ENCODE measurements at places on chromosomes 5 and 9.

GRCh38 chr5:122896598-122897282 lies 51.3 kb downstream of the SNX24 start:
- DNase-seq = no peak

DNA sequence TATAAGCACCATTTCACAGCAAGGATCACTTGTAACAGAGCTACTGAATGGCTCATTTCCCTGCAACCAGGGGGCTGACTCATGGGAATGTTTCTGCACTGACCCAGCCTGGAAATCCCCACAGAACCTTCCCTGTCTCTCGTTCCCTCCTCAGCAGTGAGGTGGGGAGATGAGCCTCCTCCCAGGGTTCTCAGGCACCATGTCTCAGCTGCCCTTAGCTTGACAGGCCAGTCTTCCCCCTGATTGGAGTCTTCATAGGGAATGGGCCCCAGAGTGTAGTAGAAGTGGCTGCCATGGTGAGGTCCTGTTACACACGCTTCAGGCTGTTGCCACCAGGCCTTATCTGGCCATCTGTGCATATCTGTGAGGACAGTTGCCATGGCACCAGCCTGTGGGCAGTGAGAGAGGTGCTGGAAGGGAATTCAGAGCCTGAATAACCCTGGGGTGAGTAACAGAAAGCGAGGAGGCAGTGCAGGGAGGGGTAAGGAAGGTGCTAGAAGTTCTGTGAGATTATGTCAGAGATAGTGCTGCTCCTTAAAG lies 324.4 kb downstream of the ENC1 start:
- peak; percentile 96 for DNase-seq

DNA sequence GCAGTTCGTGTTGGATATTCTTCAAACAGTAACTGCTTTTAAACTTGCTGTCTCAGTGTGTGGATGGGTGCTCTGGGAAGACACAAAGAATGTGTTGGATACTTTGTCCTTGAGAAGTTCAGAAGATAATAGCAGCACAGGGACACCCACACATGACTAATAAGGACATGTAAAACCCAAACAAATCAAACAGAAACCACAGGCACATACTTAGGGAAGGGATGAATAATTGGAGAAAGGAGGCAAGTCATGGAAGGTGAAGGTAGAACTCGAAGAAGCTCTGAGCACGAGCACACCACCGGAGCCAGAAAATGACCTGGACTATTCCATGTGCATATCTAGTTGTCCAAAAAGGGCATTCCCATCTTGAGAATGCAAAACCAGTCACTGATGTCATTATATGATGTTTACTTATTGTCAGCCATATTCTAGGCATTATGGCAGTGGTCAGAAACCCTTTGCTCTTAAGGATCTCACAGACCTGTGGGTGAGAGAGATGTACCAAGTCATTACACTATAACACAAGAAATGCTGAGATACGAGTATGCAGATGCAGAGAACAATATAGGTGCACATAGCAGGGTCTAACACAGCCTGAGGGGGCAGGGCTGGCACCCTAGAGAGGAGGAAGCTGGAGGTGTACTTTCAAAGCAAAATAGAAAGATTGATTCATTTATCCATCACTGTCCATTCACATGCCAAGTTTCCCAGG lies 152.9 kb downstream of the PIK3R1 start:
- no peak for DNase-seq

GRCh38 chr9:81690251-81690851 lies 1.0 kb upstream of the TLE1 start:
- no peak for DNase-seq

DNA sequence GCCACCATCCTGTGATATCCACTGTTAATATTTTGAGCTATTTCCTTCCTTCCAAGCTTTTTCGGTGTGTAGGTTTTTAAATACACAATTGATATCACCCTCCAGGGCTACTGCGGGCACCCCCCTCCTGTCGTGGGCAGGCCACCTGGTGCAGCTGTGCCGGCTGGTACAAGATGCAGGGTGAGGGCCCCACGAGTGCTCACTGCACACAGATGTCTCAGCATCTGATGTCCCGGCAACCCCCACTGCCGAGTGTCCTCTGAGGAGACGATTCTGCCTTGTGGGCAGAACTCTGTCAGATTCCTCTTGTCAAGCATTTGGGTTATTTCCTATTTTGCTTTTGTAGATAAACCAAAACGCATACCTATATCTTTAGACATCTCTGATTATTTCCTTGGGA lies 25.1 kb downstream of the CACNA1B start:
- DNase-seq = no peak

DNA sequence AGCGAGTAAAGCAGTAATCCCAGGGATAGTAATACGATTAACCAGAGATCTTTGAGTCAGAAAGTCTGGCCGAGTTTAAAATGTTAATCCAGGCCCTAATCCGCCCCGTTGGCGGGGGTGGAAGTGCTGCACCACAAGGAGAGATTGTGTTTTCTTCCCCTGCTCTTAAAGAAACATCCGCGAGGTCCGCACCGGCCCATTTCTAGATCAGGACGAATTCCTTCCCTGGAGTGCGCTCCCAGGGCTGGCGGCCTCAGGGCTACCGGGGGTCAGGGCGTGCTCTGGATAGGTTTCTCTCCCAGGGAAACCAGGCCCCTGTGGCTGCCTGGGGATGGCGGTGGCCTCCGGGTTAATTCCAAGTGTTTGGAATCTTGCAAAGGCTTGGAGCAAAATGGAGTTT lies 9.3 kb upstream of the NEUROG1 start:
- DNase-seq = no peak

GRCh38 chr5:35803191-35803651 lies 53.5 kb upstream of the IL7R start:
- peak; percentile 49 for DNase-seq

DNA sequence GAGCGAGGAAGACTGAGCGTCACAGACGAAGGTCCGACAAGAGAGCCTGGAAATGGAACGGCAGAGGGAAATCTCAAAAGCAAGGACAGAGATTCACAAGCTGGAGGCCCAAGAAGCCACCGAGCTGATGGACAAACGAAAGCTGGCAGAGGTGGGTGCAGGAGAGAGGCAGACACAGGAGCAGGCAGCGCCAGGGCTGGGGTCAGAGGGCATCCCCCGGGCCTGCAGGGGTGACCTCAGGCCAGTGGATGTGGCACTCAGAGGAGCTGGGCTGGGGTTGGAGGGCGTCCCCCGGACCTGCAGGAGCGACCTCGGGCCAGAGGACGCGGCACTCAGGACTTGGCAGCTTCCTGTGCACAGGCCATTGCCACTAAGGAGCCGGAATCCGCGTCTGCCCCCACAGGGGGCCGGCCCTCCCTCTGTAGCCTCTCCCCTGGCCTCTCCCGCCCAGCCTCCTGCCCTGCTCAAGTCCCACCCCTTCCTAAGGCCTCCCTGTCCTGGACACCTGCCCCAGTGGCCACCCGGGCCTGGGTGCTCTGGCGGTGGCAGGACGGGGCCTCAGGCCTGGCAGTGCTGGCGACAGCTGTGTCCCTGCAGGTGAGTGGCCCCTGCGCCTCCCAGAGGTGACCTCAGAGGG lies 40.4 kb downstream of the EXD3 start:
- no peak for DNase-seq

- DNase-seq = no peak
Observed at GRCh38 chr5:163727028-163727427, 221.6 kb downstream of the MAT2B start.

DNA sequence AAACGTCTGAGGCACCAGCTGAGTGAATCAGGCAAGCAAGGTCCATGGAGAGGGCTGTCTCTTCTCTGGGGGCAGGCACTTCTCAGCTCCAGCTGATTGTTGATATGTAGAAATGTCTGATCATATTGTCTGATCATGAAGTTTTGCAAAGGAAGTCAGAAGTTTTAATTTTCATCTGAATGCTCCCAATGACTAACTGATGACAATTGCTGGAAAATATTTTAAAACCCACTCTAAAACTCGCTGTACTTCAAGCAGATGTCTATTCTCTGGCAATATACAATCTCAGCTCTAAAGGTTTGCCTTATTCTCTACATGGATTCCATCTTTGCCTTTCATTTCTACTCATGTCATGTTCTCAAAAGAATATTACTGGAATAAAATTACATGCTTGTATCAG lies 12.7 kb downstream of the PLK2 start:
- DNase-seq = no peak

GRCh38 chr5:33321026-33321425 lies 119.7 kb upstream of the TARS1 start:
- peak; percentile 98 for DNase-seq

- DNase-seq = no peak
Observed at GRCh38 chr5:6307304-6307703, 71.0 kb downstream of the MED10 start.

DNA sequence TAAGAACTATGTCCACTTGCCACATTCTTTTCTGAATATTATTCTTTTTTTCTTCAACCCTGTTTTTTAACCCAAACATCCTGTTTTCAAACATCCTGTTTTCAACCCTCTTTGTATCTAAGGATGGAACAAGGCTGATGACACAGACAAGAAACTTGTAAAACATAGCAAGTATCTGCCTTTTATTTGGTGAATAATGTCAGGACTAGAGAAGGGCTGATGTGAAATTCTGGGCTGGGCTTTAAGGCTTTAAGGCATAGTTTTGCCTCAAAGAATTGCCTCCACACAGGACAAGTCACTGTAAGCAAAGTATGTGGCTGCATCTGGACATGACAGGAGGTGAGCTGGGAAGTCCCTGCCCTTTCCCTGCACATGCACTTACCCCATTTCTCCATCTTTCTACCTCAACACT lies 42.5 kb upstream of the RIC1 start:
- peak; percentile 64 for DNase-seq

- DNase-seq = no peak
Observed at GRCh38 chr9:129604766-129605163, 16.1 kb downstream of the C9orf50 start.

DNA sequence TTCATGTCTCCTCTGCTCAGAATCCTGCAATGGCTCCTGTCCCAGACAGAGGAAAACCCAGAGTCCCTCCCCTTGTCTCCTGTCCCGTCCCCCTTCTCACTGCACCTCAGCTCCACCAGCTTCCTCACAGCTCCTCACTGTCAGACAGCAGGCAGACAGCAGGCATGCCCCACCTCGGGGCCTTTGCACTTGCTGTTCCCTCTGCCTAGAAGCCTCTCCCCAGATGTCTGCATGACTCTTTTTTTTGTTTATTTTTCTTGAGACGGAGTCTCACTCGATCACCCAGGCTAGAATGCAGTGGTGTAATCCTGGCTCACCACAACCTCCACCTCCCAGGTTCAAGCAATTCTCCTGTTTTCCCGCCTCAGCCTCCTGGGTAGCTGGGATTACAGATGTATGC lies 8.8 kb upstream of the SLC6A7 start:
- DNase-seq = no peak

DNA sequence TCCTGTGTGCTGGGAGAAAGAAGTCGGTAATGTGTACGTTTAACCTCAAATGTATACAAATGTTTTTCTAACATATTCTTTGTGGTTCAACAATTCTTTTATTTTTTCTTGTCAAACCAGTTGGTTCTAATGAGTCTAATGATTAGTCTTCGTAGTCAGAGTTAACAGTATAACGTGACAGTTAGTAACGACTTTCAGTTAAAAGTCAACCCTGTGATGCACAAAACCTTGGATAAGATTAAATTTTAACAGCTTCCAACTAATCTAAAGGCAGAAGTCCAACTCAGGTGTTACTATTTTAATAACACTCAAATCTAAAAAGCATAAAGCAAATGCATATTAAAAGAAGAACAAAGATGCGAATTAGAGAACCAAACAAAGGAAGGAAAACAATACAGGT lies 47.0 kb downstream of the SEMA6A start:
- no peak for DNase-seq
